HT-29 (cell line): ENCODE measurements at places on chromosomes 11 and 22. TPM values are rescaled to one million over a fixed set of nuclear protein-coding genes. Genes with fewer than 3 reads are reported as not detected.

Gene NCAPH2
- 87.9 and 88.8 TPM in 2 replicates for total RNA-seq

Gene RCOR2
- 0.37 and 2.0 TPM in 2 replicates for total RNA-seq

Gene RFPL2
- total RNA-seq, result not detected in 2 replicates

Gene ARRB1
- 28.6 and 33.5 TPM in 2 replicates for total RNA-seq

Gene PATE4
- not detected in 2 replicates for total RNA-seq

Gene XKR3
- total RNA-seq, result not detected in 2 replicates

Gene GGTLC3
- not detected in 2 replicates for total RNA-seq

Gene C22orf31
- total RNA-seq, result not detected in 2 replicates

Gene KCNJ1
- not detected in 2 replicates for total RNA-seq

Gene APOL4
- 0.65 TPM in 1 of 2 replicates, not detected in the other for total RNA-seq

Gene SGSM1
- total RNA-seq, result 0.13 and 0.23 TPM in 2 replicates

Gene NCR3LG1
- total RNA-seq, result 12.7 and 14.6 TPM in 2 replicates

Gene HSPA8
- total RNA-seq, result 2,030 and 2,090 TPM in 2 replicates

Gene SNX32
- not detected in 2 replicates for total RNA-seq
